Fibroblast of pulmonary artery (primary cell): ENCODE measurements at places on chromosomes 16 and 17.

GRCh38 chr16:86383488-86384262 lies 126.7 kb upstream of the FOXF1 start:
- peak; percentile 87 for DNase-seq

DNA sequence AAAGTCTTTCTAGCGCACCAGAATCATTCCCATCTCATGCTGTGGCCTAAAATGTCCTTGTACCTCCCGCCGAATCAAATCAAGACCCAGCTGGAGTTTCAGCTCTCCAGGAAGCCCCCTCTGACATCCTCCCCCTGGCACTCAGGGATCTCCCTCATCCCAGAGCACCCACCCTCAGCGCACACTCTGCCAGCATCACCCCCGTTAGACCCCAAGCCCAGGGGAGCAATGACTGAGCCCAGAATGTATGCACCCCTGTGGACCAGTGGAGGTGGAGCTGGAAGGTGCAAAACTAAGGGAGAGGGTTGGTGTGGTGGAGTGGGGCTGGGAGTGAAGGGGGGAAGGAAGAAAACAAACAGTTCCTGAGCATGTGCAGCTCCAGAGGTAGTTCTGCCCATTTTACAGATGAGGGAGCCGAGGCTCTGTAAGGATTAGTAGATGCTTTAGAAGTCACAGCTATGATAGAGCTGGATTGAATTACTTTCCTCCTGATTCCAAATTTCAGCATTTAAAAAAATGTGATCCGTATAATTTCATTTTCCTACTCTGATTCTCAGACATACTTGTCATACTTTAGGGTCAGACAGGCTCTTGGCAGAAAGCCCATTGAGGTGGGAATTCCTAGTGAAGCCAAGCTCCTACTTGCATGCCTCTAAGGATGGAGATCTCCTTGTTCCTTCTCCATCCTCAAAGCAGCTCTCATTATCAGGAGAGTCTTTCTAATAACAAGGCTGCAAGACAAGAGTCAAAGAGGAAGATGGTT lies 242.7 kb downstream of the KATNIP start:
- peak; percentile 11 for DNase-seq

GRCh38 chr17:1509290-1509881 lies 7.0 kb downstream of the INPP5K start:
- DNase-seq: no peak

DNA sequence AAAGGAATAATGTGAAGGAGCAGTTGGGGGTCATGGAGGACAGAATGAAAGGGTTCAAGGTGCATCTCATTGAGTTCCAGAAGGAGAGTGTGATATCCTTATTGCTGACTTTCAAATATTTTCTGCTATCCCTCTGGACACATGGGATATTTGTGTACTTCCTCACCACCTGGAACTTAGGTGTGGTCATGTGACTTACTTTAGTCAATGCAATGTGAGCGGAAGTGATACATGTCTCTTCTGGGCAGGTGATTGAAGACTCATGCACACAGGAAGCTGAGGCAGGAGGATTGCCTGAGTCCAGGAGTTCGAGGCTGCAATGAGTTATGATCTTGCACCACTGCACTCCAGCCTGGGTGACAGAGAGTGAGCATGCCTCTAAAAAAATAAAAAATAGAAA lies 36.7 kb upstream of the TANC2 start:
- DNase-seq: no peak

- DNase-seq: no peak
Measured at GRCh38 chr16:18060351-18060750, 276.2 kb downstream of the NPIPA8 start.

DNA sequence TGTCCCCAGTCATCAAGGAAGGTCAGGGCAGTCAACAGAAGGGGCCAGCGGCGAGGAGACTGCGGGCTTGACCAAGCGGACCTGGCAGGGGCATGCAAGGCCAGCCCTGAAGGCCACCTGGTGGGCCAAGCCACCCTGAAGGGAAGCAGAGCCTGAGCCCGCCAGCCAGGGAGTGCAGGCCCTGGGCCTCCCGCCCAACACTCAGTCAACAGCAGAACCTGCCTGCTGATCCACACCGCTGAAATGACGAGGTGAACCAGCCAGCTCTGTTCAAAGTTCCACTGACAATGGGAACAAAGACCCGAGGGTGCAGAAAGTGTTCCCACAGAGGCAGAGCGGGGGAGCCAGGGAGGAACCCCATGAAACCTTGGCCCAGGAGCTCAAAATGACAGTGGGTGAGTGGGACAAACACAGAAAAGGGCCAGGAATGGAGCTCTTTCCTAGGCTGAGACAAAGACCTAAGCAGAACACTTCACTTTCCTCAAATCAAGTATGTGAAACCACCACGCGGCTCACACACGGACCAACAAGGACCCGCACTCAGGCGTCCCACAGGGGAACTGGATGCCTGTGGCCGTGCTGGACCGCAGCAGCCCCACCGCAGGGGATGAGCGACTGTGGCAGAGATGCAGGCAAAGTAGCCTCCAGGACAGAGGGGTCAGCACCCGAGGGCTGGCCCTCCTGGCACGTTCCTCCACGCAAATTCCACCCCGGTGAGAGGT lies 12.0 kb downstream of the AXIN1 start:
- no peak for DNase-seq

- DNase-seq: peak; percentile 65
Measured at GRCh38 chr17:69335058-69335457, 8.1 kb upstream of the ABCA5 start.

- DNase-seq: peak; percentile 21
Measured at GRCh38 chr17:7888184-7888920, at the start of gene CHD3. Gene CHD3 (plus strand): TSS chr17:7888789. CDS start chr17:7889001, 212 bp downstream.

GRCh38 chr17:46148247-46148646 lies 45.0 kb downstream of the KANSL1 start:
- no peak for DNase-seq

- DNase-seq: no peak
Measured at GRCh38 chr17:17566896-17567513, 24.5 kb downstream of the PEMT start.
